C1 segment of cervical spinal cord (tissue), 14 donors: ENCODE measurements at places on chromosomes 3 and 15.

GRCh38 chr3:137738710-137739109, 25.4 kb upstream of the SOX14 start:
- DNase-seq = no peak

DNA sequence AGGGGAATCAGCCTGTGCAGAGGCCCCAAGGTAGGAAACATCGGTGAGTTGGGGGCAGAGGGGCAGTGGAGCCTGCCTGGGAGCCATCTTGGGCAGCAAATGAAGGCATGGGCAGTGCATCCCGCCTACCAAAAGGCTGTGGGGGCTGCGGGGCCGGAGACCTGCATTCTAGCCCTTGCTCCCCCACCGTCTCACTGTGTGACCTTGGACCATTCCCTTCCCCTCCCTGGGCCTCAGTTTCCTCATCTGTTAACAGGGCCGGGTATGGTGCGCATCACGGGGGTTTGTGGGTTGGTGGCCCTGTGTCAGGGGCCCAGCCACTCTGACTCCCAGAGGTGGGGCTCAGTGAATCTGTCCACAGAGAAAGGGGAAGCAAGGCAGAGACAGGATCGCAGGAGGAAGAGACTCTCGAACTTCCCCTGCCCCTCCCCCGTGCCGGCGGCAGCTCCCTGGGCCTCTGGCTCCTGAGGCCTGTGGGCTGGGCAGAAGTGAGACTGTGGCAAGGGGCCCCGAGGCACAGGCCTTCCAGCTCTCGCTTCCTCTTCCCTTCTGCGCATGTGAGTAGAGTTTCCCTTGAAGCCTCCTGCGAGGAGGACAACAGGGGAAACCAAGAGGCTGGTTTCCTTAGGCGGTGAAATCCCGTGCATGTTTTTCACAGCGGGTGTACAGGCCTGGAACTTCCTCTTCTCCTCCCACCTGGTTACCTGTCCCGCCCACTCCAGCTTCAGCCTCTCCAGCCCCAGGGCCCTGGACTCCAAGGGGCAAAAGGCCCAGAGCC, 42.9 kb downstream of the IDH2 start:
- peak; percentile 38 for DNase-seq

DNA sequence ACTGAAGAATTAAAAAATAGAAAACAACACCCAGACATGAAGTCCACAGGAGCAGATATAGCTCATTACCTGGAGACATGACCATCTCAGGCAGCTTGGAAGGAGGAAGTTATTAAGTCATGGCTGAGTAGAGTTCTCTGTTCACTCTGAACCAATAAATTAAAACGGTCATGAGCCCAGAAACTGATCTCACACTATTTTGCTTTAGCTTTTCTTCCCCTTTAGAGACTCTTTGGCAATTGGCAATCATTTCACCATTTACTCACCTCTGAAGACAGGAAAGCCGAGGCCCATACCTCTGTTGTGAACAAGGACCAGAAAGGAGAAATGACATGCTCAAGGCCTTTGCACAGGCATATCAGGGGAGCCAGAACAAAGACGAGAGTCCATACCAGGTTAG, 26.6 kb downstream of the CLDN18 start:
- no peak for DNase-seq

DNA sequence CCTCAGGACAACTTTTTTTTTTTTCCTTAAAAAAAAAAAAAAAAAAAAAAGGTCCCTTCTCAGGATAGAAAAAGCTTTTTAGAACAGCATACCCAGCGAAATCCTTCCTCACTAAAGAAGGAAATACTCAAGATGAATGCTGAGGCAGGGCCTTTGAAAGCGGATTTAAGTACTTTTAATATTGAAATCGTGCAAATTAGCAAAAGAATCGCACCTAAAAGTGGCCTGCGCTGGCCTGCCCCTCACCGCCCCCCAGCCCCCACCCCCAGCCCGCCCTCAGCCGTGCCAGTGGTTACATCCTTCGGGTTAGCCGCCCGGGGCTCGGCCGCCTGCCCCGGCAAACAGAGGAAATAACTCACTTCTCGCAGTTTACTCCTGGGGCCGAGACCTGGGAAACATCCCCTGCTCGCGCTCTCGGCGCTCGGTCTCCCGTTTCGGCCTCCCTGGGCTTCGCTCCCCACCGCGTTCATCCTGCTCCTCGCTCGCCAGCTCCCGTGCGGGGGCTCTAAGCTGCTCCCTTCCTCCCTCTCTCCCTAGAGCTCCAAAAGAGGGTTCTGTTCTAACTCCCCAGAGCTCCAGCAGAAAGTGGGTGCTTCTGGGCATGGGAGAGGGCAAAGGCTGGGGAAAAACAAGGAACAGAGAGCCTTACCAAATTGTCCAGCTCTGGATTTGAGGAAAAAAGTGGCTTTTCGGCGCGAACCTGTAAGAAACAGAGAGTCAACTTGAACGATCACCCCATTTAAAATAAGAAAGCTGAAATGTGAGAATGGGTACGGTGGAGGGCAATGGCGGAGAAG, 5.2 kb downstream of the MEIS2 start:
- DNase-seq = no peak

DNA sequence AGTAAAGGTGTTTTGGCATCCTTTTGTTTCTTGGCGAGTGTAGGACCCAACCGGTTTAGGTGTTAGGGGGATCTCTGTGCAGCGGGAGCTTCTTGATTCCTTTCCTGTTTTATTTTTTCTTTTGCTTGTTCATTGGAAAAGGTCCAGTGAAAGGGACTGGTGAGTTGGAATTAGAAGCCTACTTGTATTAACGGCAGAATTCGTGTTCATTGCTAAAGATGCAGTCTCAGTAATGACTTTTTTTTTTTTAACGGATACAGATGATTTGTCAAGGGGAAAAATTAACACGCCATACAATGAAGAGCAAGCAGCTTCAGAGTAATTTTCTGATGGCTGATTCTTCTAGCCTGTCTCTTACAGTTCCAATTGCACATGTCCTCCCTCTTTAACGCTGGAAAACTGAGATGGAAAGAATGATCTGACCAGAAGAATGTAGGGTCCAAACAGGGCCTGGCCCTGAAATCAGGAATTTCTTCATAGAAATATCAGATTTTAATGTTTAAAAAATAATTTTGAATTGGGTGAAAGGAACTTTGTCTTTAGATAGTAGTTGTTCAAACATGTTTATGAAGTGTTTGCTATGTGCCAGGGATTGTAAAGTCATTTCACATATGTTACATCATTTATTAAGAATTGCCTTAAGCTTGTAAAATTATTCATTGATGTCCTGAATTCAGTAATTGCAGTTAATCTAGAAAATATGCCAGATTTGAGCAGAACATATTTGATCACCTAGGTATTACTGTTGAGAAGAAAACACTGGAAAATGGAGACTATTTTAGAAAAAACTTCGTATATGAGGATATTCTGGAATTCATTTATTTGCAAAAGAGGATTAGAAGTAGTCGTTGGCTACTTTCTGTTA, 1.4 kb downstream of the MAPK6 start:
- no peak for DNase-seq

DNA sequence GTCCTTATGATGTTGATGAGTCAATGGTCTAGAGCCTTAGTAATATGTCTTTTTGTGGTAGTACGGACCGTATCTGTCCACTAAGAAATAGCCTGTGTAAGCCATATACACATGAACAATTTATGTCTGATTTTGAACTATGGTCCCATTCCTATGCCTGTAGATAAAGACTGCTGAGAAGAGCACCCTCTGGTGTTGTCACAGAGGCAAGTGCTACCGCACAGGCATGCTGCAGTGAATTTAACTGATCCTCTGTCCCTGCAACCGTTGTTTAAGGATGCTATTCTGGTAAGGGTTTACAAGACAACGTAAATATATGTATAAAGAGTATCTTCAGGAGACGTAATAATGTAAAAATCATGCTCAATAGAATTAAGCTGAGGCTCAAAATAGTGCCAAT, 170.7 kb downstream of the UBE3A start:
- no peak for DNase-seq

DNA sequence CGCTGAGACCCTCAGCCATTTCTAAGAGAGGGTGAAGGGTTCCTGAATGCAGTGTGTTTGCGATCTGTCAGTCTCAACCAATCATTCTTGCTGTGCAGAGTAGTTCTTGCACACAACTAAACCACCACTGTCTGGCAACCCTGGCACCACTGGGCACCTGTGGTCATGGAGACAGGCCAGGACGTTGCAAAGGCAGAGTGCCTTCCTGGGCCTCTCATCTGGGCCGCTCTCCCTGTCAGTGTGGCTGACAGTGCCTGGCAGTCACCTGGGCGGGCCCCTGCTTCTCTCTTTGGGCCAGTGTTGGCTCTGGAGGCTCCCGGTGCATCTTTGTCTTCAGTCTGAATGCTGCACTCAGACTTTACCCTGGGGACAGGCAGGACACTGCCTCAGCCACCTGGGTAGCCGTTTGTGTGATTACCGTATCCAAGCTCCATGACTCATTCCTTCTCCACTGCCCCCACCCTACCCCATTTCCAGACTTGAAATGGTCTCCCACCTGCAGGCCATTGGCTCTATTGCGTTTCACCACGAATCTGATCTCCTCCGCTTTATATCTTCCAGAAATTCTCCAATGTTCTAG, 104.6 kb upstream of the KLF13 start:
- no peak for DNase-seq

DNA sequence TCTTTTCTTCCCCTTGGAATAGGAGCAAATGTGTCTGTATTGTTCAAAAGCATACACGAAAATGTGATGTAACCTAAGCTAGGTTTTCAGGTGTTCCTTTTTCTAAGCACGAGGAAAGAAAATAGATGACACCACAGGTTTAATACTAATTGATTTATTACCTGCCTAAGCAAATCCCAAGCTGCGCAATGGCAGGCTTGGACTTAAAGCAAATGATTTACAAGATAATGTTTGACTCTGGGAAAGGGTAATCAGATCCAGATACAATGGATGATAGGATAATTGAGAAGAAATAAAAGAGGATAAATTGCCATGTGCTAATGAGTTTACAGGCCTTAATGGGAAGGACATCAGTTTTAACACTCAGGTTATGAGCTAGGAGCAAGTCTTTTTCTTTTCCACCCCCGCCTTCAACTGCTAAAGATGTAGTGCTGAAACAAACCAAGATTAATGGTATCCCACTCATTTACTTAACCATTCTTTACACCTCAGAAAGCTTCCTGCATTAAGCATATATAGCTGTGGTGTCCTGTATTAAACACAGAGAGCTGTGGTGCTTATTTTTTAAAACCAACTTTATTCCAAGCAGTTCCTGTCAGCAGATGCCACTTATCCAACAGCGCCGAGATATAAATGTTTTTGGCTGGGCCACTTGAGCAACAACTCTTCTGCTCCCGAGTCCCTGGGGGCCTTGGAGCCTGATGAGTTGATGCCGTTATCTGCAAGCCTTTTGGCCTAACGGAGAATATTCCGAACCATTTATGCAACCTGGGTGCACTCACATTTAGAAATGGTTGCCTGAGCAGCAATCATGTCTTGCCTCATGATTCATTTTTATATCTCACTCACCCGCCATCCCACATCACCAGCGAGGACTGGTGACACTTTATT, 205.5 kb downstream of the MECOM start:
- DNase-seq = no peak

DNA sequence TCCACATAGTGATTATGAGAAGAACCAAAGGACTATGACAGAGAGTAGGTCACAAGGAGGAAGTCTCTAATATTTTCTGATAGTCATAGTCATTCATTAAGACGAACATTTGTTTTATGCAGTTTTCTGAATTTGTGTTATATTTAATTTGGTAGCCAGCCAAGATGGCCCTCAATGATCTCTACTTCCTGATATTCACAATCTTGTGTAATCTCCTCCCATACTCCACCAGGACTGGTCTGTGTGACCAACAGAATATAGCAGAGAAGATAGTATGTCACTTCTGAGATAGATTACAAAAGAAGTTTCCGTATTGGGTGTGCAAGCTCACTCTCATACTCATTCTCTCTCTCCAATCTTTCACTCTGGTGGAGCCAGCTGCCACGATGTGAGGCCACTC, 30.8 kb downstream of the HLTF start:
- DNase-seq = no peak
